Aorta (tissue), 5 donors: ENCODE measurements at places on chromosomes 4 and X.

- no peak for DNase-seq
These were observed 212.7 kb upstream of the FMR1 start for GRCh38 chrX:147699061-147699460.

- DNase-seq = no peak
These were observed 348.3 kb downstream of the ARHGAP24 start for GRCh38 chr4:85823295-85823694.

DNA sequence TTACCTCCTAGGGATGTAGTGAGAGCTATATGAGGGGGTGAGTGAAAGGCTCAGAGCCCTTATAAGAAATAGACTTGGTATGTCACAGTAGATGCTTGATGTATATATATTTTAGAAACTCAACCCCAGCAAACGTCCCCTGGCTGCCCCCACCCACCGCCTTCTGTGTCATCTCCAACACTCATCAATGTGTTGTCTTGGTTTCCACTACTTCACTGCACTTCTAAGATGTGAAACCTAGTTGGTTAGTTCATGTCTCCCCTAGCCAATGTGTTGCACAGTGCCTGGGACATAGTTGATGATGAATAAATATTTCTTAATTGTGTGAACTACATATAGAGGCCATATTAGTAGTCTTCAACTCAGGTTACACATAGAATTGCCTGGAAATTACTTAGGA, 4.4 kb downstream of the FGFBP2 start:
- DNase-seq = no peak

- DNase-seq = no peak
These were observed 90.1 kb downstream of the SH3BGRL start for GRCh38 chrX:81291996-81292395.

GRCh38 chrX:68761086-68761485, 67.7 kb upstream of the EFNB1 start:
- DNase-seq = no peak

DNA sequence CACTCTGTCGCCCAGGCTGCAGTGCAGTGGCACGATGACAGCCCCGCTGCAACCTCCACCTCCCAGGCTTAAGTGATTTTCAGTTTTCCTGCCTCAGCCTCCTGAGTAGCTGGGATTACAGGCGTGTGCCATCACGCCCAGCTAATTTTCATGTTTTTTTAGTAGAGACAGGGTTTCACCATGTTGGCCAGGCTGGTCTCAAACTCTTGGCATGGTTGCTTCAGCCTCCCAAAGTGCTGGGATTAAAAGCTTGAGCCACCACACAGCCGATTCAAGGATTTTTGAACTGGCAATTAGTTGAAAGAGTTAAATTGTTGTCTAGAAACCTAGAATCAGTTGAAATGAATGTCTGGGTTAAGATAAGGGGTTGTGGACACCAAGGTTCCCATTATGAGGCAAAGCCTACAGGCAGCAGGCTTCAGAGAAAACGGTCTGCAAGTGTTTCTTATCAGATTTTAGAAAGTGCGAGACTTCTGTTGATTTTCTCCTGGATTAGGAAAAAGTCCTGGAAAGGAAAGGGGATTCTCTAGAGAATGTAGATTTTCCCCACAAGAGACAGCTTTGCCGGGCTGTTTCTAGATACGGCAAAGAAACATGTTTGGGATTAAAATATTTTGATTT, 8.3 kb upstream of the CCNI start:
- DNase-seq = no peak

DNA sequence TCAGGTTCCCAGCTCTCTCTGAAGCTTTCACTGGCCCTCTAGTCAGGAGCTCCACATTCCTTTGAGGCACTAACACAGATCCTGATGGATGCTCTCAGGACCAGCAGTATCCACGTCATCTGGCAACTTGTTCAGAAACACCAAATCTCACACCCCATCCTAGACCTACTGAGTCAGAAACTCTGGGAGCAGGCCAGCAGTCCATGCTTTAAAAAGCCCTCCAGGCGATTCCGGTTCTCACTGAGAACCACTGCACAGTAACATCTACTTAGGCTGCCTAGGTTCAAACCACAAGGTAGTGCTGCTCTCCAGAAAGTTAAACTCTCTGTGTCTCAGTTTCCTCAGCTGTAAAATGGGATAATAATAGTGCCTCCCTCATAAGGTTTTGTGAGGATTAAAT, 55.3 kb downstream of the CCDC158 start:
- no peak for DNase-seq

- DNase-seq = no peak
These were observed 82.7 kb upstream of the MAML3 start for GRCh38 chr4:140236654-140237169.

- DNase-seq = no peak
These were observed 47.3 kb downstream of the STIM2 start for GRCh38 chr4:26907731-26908599.

DNA sequence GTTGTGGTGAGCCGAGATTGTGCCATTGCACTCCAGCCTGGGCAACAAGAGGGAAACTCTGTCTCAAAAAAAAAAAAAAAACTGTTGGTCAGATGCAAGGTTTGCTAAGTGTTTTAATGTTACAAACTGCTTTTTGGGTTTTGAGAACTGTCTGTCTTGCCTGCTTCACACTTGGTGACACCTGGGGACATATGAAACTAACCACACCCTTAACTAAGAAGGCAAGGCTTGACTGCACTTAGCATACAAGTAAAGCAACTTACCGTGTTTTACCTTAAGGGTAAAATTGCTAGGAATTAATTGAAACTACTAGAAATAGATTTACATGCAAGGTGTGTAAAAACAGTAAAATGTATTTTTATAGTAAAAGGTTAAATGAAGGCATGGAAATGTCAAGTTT, 180.4 kb downstream of the OR13H1 start:
- DNase-seq = no peak

DNA sequence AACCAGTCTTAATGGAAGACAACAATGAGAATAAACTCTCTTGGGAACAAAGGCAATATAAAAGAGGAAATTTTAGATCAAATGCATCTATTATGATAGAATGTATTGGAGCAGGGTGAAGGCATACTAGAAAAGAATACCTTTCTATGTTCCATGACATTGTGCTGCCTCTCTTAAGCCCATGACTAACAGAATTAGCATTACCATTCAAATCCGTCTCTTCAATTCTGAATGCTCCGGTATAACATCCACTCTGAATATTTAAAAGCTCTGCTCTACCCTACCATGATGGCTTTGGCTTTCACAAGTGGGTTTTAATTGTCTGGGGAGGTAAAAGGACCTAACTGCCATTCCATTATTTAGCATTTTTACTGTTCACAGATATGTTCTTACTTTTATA, 1878.4 kb downstream of the ARAP2 start:
- no peak for DNase-seq

DNA sequence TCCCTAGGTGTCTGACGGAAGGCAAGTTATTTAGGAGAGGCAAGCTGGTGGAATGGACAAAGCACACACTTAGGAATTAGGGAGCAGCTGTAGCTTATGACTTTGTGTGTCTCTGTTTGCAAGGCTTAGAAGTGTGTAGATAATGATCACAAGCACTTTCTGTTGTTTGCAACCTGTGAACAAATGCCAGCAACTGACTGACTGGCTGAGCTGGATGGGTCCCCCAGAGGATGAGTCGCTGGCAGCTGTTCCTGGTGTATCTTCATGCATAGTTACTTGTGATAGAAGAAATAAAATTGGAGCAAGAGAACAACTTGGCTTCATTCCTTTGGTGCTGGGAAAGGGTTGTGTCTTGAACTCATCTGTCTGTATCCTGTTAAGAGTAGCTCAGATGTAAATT, 64.2 kb upstream of the BEND4 start:
- DNase-seq = no peak
